GM18507 (cell line): ENCODE measurements at places on chromosomes 11 and 22.

DNA sequence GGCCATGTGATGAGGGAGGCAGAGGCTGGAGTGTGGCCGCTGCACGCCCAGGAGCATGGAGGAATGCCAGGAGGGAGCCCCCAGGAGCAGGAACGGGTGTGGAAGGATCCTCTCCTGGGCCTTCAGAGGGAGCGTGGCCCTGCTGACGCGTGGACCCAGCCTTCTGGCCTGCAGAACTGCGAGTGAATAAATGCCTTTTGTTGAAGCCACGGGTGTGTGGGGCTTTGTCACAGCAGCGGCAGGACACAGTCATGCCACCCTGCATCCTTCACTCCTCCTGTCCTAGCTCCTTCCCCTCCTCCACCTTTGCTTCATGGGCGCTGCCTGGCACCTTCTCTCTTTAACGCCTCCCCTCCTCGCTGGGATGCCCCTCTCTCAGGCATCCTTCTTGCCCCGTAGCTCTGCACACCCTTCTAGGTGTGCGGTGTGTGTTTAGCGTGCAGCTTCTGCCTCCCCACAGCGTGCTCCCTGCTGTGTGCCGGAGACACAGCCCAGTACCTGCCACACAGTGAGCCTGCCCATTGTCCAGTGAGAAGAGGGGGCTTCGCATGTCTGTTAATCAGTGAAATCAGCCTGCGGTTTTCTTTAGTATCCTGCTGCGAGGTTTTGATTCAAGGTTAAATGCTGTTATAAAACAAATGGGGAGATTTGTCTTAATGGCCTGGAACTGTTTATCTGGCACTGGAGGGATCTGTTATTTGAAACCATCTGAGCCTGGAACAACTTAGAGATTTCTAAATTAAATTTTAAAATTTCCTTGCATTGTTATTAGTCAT lies 459.6 kb downstream of the TBC1D22A start:
- DNase-seq, result no peak

DNA sequence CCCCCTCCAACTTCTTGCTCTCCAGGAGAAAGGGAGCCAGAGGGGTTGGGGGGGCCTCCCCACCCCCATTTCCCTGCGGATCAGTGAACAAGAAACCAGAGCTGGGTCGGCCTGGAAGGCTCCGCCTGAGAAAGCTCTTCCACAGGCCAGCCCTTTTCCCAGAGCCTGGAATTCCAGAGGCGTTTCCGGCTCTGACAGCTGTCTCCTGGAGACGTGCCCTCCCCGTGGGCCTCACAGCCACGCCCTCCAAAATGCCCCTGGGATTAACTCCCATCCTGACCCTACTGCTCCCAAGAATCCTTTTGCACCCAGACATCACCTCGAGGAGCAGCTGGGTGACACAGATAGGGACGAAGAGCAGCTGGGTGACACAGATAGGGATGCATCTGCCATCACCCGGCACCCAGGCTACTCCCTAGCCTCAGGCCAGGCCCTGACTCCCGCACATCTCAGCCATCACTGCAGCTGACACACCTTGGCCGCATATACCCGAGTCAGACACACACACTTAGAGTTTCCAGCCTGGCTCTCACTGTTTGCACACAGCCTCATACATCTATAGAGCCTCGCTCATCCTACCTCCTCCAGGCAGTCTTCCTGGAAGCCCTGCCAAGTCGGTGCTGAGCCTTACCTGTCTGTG lies 7.6 kb upstream of the CDC42EP1 start:
- DNase-seq, result no peak

GRCh38 chr22:48303369-48303725 lies 1524.3 kb downstream of the BRD1 start:
- DNase-seq, result no peak

DNA sequence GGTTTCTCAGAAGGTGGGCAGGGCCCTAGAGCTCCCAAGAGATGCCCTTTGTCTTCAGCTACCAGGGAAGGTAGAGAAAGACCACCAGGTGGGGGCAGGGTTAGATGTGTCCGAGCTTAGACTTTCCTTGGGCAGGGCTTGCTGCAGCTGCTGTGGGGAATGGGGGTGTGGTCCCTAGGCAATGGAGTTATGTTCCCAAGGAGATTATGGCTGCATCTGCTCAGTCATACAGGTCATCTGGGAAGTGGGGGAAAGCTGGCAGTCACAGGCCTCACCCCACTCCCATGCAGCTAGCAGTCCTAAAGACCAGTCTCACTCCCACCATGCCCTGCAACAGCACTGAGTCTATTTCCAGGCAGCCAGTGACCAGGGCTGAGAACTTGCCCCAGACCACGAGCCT lies 29.5 kb downstream of the MMP27 start:
- no peak for DNase-seq
